ENCODE measurements at places on chromosomes 3 and 15.

DNA sequence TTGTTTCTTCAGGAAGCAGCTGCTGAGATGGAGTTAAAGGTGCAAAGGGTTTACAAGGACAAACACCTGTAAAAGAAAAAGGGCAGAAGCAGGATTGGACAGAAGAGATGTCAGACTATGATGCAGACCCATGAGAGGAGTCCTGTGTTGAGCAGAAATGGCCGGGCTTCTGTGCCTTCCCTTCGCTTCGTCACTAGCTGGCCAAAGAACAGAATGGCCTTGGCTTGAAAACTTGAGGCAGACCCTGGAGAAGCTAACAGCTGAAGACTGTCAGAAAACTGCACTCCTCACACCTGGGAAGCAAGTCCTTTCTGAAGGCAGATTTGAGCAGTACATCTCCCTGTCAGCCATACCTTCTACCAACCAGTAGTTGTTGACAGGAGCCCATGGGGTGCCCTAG, 8.4 kb upstream of the NMNAT3 start:
- no peak for DNase-seq

- DNase-seq: no peak
These were observed 505.9 kb upstream of the CFAP20DC start for GRCh38 chr3:59555593-59556315.

- DNase-seq: no peak
These were observed at the start of gene ZMYND10 for GRCh38 chr3:50345586-50346234. Gene ZMYND10 (minus strand): TSS chr3:50345732. CDS start chr3:50345579, 153 bp downstream.

- DNase-seq: no peak
These were observed 15.2 kb downstream of the IVD start for GRCh38 chr15:40420793-40421192.

- no peak for DNase-seq
These were observed 22.7 kb upstream of the ZBTB20 start for GRCh38 chr3:115169808-115170207.

GRCh38 chr15:44584162-44584749, 47.3 kb downstream of the EIF3J start:
- no peak for DNase-seq

GRCh38 chr15:87710406-87710805, 546.1 kb downstream of the NTRK3 start:
- DNase-seq: no peak

GRCh38 chr3:160009525-160009924, 20.9 kb downstream of the IL12A start:
- no peak for DNase-seq

- no peak for DNase-seq
These were observed 86.3 kb downstream of the TMEM108 start for GRCh38 chr3:133124511-133124910.

DNA sequence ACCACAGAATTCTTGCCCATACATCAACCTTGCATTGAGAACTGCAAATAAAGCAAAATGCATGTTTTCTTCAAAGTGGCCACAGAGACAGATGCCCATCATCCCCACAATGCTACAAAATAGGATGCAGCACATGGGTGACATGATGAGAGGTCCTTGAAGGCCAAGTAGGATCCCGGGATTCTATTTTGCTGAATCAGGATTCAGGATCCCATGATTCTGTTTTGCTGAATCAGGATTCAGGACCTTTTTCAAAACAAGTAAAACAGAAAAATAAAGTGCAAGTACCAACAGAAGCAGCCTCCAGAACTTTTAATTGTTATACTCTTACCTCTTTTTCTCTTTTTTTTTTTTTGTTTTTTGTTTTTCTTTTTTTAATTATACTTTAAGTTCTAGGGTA, 242.1 kb upstream of the NR2E3 start:
- no peak for DNase-seq

DNA sequence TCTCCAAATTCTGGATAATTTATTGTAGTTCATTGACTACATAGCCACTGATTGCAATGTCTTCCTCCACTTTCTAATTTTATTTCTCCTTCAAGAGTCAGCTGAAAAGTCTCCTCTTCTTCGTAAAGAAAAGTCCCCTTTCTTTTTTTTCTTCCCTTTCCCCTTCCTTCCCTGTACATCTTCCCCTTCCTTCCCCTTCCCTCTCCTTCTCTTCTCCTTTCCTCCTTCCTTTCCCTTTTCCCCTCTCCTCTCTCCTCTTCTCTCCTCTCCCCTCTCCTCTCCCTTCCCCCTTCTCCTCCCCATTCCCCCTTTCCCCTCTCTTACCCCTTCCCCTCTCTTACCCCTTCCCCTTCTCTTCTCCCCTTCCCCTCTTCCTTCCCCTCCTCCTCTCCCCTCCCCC, 8.8 kb upstream of the MGA start:
- no peak for DNase-seq

Measured in esophagus squamous epithelium (tissue), 5 donors.